Renal pelvis (tissue), 12 donors: ENCODE measurements at places on chromosomes 16 and 17.

GRCh38 chr17:50027172-50027880 is 28.6 kb upstream of the ITGA3 start:
- DNase-seq: no peak

DNA sequence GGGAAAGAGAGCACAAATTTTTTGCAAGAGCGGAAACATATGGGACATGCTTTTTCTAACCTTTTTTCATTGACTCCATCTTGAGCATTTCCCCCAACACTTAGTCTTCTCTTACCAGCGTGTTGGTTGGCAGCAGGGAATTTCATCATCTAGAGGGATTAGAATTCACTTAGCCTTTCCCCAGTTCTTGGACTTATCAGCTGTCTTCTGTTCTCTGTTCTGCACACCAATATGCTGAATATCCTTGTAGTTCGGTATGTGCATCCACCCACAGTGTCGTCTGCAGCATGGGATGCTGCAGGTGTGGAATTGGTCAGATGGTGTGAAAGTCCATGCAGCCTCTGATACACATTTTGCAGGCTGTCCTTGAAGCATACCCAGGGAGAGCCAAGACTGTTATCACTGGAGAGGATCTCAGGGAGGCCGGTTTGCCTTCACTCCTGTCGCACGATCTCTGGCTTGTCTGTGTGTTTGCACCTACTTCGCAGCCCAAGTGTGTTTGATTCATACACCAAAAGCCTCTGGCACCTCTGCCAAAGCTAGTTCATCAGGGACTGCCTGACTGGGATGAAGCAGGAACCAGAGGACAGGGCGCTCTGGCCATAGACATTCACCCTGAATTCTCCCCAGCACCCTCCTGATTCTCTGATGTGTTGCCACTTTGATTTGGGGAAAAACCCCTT is 93.3 kb downstream of the SOCS1 start:
- no peak for DNase-seq

- no peak for DNase-seq
Observed at GRCh38 chr17:52524096-52524637, 365.7 kb upstream of the CA10 start.

DNA sequence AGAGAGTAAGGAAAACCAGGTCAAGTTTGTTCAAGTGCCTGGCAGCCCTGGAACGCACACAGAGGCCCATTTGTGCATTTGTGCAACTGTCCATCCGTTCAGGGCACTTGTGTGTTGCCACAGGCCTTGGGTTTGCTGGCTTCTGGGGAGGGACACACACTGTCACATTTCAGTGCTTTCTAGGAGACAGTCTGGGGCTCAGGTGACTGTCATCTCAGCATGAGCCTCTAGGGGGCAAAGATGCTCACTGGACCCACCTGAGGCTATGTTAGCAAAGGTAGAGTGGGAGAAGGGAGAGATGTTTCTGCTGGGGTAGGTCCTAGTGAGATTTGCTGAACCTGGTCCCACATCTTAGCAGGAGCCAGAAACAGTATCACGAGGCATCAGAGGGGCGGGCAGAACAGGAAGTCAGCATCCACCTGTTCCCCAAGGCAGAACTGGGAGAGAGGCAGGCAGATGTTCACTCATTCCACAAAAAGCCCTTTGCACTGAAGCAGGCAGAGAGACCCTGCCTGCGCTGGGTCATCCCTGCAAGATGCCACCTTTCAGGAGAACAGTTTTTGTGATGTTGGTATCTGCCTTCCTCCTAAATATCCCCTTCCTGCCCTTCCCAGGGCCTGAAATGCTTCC is 48.5 kb downstream of the RAI1 start:
- DNase-seq: peak; percentile 57

GRCh38 chr16:79047337-79047736 is 553.2 kb downstream of the MAF start:
- DNase-seq: no peak

GRCh38 chr17:5883775-5884665 is 186.2 kb upstream of the WSCD1 start:
- no peak for DNase-seq

DNA sequence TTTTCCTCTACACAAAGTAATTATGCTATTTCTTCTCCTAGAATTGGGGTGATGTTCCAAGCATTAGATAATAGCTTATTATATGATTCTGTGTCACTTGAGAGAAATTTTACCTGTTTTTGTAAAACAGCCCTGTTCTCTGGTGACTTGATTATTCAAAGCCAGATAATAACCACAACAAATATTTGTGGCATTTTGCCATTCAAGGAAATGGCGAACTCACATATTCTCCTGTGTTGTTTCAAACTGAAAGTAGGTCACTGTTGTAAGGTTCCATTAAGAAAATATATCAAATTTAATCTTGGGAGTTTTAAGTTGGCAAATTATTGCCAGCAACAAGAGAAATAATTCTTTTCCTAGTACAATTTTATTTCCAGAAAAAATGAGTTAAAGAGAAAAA is 124.8 kb downstream of the STXBP4 start:
- DNase-seq: no peak

DNA sequence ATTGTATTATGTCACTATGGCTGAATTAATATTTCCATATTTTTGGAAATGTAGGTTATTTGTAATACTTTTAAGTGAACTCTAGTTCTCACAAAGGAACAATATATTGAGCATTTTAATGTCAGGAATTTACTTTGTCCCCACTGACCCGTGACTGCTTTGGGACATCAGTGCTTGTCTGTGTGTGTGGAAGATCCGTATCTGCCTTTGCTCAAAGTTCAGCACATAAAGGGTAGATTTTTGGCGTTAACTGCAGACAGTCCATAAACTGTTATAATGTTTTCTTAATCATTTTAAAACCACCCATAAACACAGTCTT is 39.3 kb upstream of the AQP8 start:
- no peak for DNase-seq

DNA sequence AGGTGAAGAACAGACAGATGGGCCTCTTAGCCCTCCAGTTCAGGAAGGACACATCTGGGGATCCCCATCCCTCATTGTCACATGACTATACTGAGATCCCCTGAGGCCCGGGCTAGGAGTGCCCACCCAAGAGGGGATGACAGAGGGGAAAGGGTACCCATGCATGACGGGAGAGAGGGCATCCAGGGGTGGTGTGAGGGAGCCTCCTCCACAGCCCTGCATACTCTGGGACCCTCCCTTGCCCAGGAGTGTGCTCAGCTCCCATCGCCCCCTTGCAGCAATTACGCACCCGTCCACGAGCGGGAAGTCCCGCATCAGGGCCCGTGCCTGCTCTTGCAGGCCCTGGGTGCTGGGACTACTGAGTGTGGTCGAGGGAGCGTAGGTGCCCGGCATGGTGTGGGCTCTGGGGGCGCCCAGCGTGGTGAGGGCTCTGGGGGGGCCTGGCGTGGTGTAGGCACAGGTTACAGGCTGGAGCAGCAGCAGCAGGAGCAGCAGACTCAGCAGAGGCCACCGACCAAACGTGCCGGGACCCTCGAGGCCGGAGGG is 6.5 kb downstream of the DPEP2 start:
- no peak for DNase-seq

DNA sequence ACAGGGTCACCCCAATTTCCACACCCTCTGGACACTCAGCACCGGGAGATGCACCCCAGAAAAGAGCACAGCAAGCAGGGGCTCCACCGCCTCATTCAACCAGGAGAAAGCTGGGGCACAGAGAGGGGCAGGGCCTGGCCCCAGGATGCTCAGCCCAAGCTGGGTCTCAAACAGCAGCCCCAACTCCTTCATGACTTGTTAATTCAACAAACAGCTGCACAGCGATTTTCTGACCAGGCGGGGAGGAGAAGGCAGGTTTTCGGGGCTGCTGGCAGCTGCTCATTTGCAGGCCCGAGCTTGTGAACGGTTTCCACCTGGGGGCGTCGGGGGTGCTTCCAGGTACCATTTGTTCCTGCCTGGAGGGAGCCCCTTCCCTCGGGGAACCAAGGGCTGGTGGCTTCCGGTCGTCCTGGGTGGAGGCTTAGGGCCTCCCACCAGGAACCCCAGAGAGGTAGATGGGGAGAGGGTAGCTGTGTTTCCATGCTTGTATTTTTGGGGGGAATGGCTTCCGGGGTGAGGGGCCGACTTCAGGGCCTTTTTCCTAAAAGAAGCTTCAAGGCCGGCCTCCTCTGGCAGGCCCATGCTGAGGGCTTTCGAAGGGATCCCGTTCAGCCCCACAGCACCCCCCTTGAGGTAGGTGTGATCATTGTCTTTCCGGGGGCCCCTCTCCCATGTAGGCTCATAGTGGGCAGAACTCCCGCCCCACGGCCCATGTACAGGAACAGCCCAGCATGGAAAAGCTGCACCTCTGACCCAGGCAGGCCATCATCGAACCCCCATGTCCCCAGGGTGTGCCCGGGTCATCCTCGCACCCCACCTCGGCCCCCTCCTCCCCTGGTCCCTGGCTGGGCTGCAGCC is 191.6 kb upstream of the GSE1 start:
- DNase-seq: no peak

GRCh38 chr16:974611-975261 is 4.0 kb upstream of the LMF1 start:
- no peak for DNase-seq

DNA sequence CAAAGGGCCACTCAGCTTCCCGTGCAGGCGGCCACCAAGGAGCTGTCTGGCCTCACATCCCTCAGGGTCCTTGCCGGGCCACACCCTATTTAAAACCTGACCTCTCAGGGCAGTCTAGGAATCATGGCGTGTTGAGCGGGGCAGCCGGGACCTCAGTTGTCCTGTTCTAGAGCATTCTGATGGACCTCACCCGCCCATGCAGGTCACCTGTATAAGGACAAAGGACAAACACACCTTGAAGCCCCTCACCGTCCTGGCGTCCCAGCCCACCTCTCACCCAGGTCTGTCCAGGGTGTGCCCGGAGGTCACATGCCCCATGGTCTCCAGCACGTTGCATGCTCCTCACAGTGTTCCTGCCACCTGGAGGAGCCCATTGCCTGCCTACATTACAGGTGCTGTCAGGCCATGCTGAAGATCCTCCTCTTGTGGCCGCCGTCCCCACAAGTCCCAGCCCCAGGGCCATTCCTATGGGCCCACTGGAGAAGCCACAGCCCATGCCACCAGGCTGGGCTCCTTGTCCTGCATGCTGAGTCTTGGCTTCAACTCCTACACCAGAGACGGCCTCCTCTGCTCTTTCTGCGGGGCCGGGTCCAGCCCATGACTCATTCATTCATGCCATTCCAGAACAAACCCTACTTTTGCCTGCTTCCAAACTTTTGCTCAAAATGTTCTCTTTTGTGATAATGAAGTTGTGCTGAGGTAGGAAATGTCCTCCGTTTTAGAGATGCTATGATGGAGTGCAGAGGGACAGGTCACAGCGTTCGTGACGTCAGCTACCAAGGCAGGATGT is 46.3 kb downstream of the PEMT start:
- no peak for DNase-seq

- DNase-seq: no peak
Observed at GRCh38 chr17:59863616-59864015, 29.1 kb downstream of the TUBD1 start.

DNA sequence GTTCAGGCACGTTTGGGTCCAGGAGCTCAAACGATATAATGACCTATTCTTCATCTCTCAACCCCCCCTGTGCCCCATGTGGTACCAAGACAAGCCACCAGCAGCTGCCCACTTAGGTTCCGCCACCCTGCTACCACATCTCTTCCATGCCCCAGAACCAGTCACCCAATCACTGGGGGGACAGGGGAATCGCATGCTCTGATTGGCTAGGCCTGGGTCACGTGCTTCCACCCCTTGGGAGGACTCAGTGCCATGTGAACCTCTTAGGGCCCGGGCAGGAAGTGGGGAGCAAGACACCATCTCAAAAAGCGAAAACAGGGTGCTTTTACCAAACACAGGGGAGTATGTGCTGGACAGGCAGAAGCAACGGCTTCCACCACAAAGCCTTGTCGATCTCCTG is 91.3 kb downstream of the KATNIP start:
- DNase-seq: no peak

GRCh38 chr17:42365136-42365535 is 23.1 kb downstream of the STAT3 start:
- no peak for DNase-seq

GRCh38 chr16:83615953-83616350 is 191.8 kb upstream of the HSBP1 start:
- DNase-seq: no peak

DNA sequence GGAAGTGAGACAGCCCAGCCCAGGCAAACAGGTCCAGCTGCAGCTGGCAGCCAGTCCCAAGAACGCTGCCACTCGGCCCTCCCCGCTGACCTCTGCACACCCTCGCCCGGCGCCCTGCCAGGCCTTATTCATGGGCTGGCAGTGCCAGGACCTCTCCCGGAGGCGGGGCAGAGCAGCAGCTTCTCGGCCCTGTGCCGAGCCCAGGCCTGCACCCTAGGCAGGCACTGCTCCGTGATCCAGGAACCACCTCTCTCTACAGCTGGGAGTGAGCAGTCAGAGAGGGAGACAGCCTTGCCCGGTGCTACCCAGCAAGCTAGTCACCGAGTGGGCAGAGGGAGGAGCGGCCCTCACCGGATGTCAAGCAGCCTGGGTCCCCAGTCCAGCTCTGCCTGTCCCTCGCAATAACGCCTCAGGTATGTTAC is 79.9 kb upstream of the CBX4 start:
- no peak for DNase-seq

DNA sequence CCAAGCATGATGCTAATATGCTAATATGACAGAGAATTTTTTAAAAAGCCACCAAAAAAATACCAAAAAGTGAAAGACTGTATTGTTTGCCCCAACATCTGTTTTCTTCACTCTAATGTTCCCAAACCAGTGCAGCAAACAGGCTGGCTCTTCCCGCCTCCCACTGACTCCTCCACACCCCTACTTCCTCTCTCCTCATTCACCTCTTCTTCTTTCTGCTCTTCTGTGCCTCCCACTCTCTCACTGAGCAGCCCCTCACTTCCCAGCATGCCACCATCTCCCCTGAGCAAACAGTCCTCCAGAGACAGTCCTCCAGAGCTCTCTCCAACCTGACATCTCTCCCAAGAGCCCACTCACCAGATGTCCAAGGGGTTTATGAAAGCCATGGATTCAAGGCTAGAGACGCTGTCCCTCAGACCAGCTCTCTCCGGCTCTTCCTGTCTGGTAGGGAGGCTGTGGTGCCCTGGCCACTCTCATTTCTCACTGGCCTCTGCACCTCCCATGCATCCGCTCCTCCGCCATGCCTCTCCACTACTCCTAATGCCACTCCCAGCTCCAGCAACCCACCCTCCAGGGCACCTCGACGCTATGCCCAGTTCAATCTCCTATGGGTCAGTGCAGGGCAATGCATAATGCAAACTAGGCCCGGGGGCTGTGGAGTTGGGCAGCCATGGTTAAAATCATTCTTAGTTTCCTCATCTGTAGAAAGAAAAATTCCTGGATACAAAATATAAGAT is 52.9 kb downstream of the ANKRD11 start:
- DNase-seq: no peak

DNA sequence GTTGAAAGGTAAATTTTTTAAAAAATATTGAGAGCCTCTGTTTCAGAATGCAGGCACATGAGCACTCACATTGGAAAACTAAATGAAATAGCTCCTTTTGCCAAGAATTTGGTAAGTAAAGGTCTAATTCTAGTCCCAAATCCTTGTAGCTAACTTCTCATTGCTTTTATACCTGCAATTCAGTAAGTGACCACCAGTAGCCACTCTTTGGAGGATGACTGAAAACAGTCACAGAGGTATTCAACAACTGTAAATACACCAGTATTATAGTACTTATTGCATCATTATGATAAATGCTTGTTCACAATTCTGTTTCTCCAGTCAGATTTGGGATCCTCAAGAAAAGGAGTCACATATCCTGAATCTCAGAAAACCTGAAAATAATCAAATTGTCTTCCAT is 562.4 kb upstream of the CDH11 start:
- no peak for DNase-seq

GRCh38 chr17:39927929-39928857 is 661 bp downstream of the LRRC3C start:
- no peak for DNase-seq
